HCT116 (cell line): ENCODE measurements at places on chromosomes 13 and 19.

GRCh38 chr13:111337741-111338140, 17.3 kb downstream of the TEX29 start:
- DNase-seq = no peak

GRCh38 chr19:7004313-7004931, 16.8 kb downstream of the MBD3L2B start:
- peak; percentile 34 for DNase-seq

DNA sequence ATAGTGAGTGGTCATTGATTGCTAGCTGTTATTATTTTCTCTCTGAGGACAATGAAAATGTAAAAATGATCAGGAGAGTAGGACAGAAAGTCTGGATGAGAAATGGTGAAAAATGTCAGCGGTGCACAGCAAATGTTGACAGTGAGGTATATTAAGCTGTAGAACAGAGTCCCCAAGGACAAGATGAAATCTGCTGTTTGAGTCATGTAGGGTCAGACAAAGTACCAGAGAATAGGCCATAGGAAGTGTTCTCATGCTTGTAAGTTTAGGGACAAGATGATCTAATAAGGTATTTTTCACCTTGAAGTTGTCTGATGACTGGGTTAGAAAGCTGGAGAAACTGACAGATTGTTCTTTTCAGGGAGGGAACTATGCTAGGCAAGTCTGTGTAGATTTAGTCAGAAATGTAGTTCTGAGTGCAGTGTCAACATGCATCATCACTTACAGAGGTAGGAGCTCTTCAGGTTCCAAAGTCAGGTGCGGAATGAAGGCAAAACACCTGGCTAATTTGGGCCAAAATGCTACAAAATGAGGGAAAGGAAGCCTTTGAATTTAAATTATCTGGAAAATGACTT, 369.3 kb downstream of the DLEU7 start:
- DNase-seq = no peak

GRCh38 chr13:36917311-36917710, 2.7 kb downstream of the SMAD9 start:
- no peak for DNase-seq

GRCh38 chr19:34430738-34431625, 2.8 kb downstream of the UBA2 start:
- DNase-seq = peak; percentile 35

DNA sequence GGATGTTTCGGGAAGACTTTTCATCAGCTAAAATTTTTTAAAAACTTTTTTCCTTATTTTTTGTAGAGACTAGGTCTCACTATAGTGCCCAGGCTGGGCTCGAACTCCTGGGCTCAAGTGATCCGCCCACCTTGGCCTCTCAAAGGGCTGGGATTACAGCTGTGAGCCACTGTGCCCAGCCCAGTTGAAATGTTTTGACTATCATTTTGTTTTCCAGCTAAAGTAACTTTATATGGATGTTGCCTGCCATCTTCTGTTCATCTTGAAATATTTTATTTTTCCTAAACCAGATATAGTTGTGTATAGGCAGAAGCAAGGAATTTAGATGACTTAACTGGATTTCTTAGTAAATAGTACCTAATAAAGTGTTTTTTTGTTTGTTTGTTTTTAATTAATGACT, 7.0 kb downstream of the CAB39L start:
- DNase-seq = no peak

DNA sequence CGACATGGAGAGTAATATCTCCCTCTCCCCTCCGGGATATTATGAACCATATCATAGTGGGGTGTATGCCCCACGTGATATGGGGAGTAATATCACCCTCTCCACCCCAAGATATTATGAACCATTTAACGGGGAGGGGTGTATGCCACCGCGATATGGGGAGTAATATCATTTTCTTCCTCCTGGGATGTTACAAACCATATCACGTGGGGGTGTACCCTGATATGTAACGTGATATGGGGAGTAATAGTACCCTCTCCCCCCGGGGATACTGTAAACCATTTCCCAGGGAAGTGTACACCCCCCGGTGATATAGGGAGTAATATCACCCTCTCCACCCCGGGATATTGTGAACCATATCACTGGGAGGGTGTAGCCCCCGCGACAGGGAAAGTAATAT, 62.1 kb downstream of the ERICH4 start:
- no peak for DNase-seq

- DNase-seq = no peak
Observed at GRCh38 chr19:12866416-12867119, 14.7 kb downstream of the DNASE2 start.

GRCh38 chr19:19711934-19712828, 20.7 kb downstream of the ZNF14 start:
- DNase-seq = no peak

- DNase-seq = no peak
Observed at GRCh38 chr13:112345826-112346172, 30.4 kb upstream of the SPACA7 start.

GRCh38 chr13:47287291-47287751, 390.5 kb upstream of the HTR2A start:
- no peak for DNase-seq

DNA sequence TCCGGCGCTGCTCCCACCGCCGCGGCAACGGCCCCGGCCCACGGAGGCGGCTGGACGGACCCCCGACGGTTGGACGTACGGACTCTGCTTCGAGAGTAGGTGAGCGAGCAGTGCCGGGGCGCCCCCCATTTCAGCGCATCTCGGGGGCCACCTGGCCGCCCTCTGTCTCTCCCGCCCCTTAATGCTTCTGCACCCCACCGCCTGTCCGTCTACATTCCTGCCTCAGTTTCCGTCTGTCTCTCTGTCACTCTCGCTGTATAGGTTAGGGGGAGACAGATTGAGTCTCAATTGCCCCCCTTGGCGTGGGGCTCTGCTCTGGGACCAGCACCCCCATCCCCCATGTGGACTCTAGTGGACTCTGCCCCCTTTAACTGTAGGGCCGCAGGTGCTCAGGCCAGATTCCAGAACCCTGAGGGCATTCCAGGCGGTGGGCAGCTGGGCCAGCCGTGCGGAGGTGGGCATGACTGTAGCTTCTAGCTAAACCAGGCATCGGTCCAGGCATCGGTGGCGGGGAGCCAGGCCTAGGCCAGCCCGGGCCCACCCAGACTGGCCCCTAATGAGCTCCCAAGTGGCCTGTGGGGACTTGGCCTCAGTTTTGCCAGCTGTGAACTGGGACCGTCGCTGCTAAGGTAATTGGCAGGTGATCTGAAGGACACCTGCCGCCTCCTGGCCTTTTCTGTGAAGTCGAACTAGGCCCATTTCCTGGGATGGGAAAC, 373 bp downstream of the TNFAIP8L1 start:
- no peak for DNase-seq

- DNase-seq = no peak
Observed at GRCh38 chr13:103656311-103656710, 590.1 kb upstream of the SLC10A2 start.
